Naive B cell (primary cell): ENCODE measurements at places on chromosomes 5 and 9.
A peak's percentile ranks its signal among the peaks of the same experiment; 100 is the strongest.

GRCh38 chr9:124222918-124223720 lies 34.6 kb upstream of the NEK6 start:
- H3K27ac ChIP-seq: peak overlapping the region; percentile 37
- no peak for DNase-seq
- H3K27me3 ChIP-seq: no peaks in the 10 kb centered on the region

GRCh38 chr9:86962692-86963091 lies 15.4 kb upstream of the GAS1 start:
- no peak overlapping the region for H3K27ac ChIP-seq
- no peaks in the 10 kb centered on the region for H3K4me1 ChIP-seq
- no peaks in the 10 kb centered on the region for H3K36me3 ChIP-seq
- DNase-seq: no peak
- H3K4me3 ChIP-seq: no peak overlapping the region

DNA sequence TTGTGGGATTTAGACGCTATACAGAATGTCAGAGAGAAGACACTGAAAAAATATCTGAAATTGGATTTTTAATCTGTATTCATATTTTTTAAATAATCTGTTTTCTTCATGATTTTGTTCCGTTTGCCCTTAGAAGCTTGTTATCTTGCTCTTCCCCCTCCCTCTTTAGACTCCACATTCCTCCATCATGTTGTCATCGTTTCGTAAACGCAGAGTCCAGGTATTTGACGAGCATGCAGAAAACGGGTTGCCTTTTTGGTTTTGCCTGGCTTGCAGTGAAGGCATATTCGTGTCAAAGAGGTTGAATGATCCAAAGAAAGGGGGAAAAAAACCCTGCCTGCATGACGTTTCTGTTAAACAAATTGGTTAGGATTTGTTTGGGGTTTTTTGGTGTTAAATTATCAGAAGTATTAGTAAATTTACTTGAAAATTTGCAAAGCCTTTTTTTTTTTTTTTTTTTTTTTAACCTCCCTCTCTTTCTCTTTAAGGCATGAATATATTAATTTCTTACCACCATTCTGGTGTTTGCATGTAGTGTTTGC lies 2.9 kb downstream of the SPTAN1 start:
- no peaks in the 10 kb centered on the region for H3K36me3 ChIP-seq
- H3K4me3 ChIP-seq: no peak overlapping the region
- H3K27me3 ChIP-seq: no peaks in the 10 kb centered on the region

- H3K27me3 ChIP-seq: peaks cover 89% of the 10 kb centered on the region
- no peak overlapping the region for H3K27ac ChIP-seq
- no peak overlapping the region for H3K4me3 ChIP-seq
- H3K36me3 ChIP-seq: no peaks in the 10 kb centered on the region
- no peaks in the 10 kb centered on the region for H3K4me1 ChIP-seq
Measured at GRCh38 chr9:133653638-133654037, 17.5 kb downstream of the DBH start.

GRCh38 chr5:81726297-81726696 lies 24.6 kb downstream of the SSBP2 start:
- DNase-seq: no peak
- H3K4me1 ChIP-seq: peaks cover 63% of the 10 kb centered on the region
- H3K27ac ChIP-seq: no peak overlapping the region
- no peaks in the 10 kb centered on the region for H3K36me3 ChIP-seq
- no peaks in the 10 kb centered on the region for H3K27me3 ChIP-seq

- no peak for DNase-seq
- H3K36me3 ChIP-seq: no peaks in the 10 kb centered on the region
- H3K27ac ChIP-seq: no peak overlapping the region
- peaks cover 3% of the 10 kb centered on the region for H3K4me1 ChIP-seq
Measured at GRCh38 chr9:130182381-130182909, 10.2 kb downstream of the NCS1 start.

GRCh38 chr9:112665347-112665746 lies 52.6 kb downstream of the INIP start:
- H3K27me3 ChIP-seq: no peaks in the 10 kb centered on the region
- H3K36me3 ChIP-seq: no peaks in the 10 kb centered on the region
- no peak for DNase-seq
- H3K4me3 ChIP-seq: no peak overlapping the region
- no peaks in the 10 kb centered on the region for H3K4me1 ChIP-seq

GRCh38 chr9:95433096-95433819 lies 83.5 kb downstream of the PTCH1 start:
- DNase-seq: no peak
- no peak overlapping the region for H3K27ac ChIP-seq
- peaks cover 7% of the 10 kb centered on the region for H3K36me3 ChIP-seq
- peaks cover 33% of the 10 kb centered on the region for H3K27me3 ChIP-seq

DNA sequence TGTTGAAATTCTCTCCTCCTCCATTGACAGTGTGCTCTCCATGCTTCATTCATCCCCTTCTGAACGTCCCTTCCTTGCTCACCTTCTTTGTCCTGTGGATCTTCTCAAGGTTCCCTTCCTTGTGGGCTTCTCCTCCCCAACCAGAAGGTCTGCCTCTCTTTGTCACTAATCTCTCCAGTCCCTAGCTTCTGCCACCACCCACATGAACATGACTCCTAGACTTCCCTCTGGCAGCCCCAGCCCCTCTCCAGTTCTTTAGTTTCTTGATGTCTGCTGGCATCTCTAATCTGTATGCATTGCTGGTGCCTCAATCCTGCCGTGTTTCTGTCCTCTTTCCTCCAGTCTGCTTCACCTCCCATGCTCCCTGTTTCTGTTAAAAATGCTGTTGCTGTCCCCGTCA lies 79.3 kb downstream of the ARHGAP26 start:
- no peak overlapping the region for H3K4me3 ChIP-seq
- H3K36me3 ChIP-seq: no peaks in the 10 kb centered on the region
- DNase-seq: no peak

DNA sequence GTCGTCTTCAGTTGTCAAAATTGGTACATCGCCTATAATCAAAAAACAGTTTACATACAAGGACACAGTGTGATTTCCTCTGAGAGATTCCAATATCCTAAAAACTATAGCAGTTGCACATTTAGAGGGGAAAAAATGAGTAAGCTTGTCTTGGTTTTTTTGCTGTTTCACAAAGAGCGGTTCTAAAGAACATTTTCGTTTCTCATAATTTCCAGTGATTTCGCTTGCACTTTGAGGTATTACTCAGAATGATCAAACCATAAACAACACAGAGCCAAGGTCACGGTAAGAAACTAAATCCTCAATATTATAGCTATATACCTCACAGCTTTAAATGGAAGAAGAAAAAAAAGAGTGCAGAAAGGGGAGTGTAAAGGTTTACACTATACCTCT lies 861 bp downstream of the MTX3 start:
- DNase-seq: no peak
- H3K36me3 ChIP-seq: peaks cover 24% of the 10 kb centered on the region
- peak overlapping the region; percentile 85 for H3K4me3 ChIP-seq
- no peaks in the 10 kb centered on the region for H3K27me3 ChIP-seq
- H3K27ac ChIP-seq: peak overlapping the region; percentile 62

- peaks cover 6% of the 10 kb centered on the region for H3K36me3 ChIP-seq
- DNase-seq: no peak
- H3K4me3 ChIP-seq: peak within 1 kb of the TSS; percentile 51
- H3K4me1 ChIP-seq: peaks cover 24% of the 10 kb centered on the region
Measured at GRCh38 chr9:34662526-34663302, at the start of gene CCL27. CCL27 (minus strand) TSS chr9:34662657; CDS start chr9:34662633, 24 bp downstream.

- no peaks in the 10 kb centered on the region for H3K36me3 ChIP-seq
- no peaks in the 10 kb centered on the region for H3K4me1 ChIP-seq
- no peak overlapping the region for H3K27ac ChIP-seq
- no peak overlapping the region for H3K4me3 ChIP-seq
- no peak for DNase-seq
Measured at GRCh38 chr5:157086751-157087359, 22.0 kb downstream of the HAVCR2 start.

DNA sequence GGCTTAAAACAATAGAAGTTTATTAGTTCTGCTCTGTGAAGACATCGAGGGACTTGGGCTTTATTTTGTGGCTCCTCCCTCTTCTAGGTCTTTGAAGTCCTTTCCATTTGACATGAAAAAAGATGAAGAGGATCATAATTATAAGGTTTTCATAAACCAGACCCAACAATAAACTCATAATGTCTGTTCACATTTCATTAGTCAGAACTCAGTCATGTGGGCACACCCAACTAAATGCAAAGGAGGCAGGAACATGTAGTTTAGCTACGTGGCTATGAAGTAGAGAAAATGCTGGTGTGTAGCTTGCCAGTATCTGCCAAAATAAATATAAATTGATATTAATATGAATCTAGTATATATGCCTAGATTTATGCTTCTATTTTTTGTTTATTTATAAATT lies 393.9 kb upstream of the C9orf72 start:
- no peak overlapping the region for H3K4me3 ChIP-seq
- no peak for DNase-seq
- H3K36me3 ChIP-seq: no peaks in the 10 kb centered on the region
- no peak overlapping the region for H3K27ac ChIP-seq

DNA sequence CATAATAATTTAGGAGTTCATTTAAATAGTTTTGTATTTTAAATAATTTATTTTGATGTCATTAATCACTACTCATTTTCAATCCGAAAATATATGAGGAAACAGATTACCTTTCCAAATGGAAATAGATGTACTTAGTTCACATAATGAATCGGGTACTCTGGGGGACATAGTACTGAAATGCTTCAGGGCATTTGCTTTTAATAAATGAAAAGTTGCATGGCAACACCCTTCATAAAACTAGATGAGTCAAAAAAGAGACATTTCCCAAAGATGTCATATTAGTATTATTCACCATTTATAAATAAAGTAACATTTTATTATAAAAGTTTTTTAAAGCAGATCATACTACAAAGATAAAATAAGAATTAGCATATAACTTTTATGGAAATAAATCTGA lies 177.8 kb downstream of the MCTP1 start:
- H3K4me1 ChIP-seq: no peaks in the 10 kb centered on the region
- H3K36me3 ChIP-seq: no peaks in the 10 kb centered on the region
- H3K27me3 ChIP-seq: no peaks in the 10 kb centered on the region
- H3K27ac ChIP-seq: no peak overlapping the region

- no peak overlapping the region for H3K27ac ChIP-seq
- DNase-seq: no peak
- H3K27me3 ChIP-seq: no peaks in the 10 kb centered on the region
- peaks cover 37% of the 10 kb centered on the region for H3K4me1 ChIP-seq
- H3K4me3 ChIP-seq: no peak overlapping the region
Measured at GRCh38 chr9:124855944-124856765, 2.9 kb downstream of the WDR38 start.

GRCh38 chr9:97559111-97559514 lies 57.6 kb downstream of the TMOD1 start:
- no peaks in the 10 kb centered on the region for H3K36me3 ChIP-seq
- peaks cover 46% of the 10 kb centered on the region for H3K27me3 ChIP-seq

DNA sequence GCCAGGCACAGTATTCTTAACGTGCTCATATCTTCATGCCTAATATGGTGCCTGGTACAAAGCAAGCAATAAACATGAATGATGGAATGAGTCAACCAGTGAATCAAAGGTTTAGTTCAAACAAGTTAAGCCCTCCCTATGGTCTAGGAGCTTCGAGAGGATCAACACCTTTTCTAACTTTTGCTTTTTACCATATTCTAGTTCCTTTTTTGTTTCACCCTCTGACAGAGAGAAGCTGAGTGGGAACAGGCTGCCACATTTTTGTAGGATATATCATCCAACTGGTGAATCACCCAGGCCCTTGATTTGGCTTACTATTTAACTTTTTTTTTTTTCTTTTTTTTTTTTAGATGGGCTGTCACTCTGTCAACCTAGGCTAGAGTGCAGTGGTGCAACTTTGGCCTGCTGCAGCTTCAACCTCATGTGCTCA lies 39.3 kb upstream of the TNC start:
- H3K4me1 ChIP-seq: no peaks in the 10 kb centered on the region
- no peak overlapping the region for H3K27ac ChIP-seq
- H3K27me3 ChIP-seq: peaks cover 15% of the 10 kb centered on the region
- no peaks in the 10 kb centered on the region for H3K36me3 ChIP-seq
- DNase-seq: no peak

DNA sequence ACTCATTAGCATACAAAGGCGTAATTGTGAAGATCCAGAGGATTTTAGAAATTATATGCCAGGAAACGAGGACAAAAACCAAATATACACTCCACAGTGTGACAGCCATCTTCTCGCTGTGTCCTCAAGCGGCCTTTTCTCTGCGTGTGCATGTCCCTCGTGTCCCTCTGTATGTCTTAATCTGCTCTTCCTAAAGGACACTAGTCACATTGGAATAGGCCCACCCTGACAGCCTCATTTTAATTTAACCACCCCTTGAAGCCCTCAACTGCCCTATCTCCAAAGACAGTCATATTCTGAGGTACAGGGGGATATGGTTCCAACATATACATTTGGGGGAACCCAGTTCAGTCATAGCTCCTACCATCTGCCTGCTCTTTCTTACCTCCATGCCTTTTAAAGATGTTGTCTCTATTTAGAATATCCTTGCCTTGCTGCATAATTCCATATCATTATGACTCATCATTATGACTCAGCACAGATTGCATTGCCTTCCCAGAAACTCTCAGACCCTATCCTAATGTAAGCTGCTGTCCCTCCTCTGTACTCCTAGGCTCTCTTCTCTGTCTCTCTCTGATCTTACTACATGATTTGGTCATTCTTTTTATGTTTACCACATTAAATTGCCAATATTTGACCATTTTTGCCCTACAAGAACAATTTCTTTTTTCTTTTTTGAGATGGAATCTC lies 210.9 kb downstream of the AOPEP start:
- no peak overlapping the region for H3K4me3 ChIP-seq
- no peaks in the 10 kb centered on the region for H3K27me3 ChIP-seq
- H3K27ac ChIP-seq: no peak overlapping the region
- peaks cover 11% of the 10 kb centered on the region for H3K4me1 ChIP-seq
- peaks cover 29% of the 10 kb centered on the region for H3K36me3 ChIP-seq
- no peak for DNase-seq

- no peak overlapping the region for H3K4me3 ChIP-seq
- no peak overlapping the region for H3K27ac ChIP-seq
- H3K27me3 ChIP-seq: peaks cover 7% of the 10 kb centered on the region
- no peaks in the 10 kb centered on the region for H3K4me1 ChIP-seq
- DNase-seq: no peak
- H3K36me3 ChIP-seq: no peaks in the 10 kb centered on the region
Measured at GRCh38 chr9:85283421-85283820, 458.3 kb downstream of the AGTPBP1 start.

DNA sequence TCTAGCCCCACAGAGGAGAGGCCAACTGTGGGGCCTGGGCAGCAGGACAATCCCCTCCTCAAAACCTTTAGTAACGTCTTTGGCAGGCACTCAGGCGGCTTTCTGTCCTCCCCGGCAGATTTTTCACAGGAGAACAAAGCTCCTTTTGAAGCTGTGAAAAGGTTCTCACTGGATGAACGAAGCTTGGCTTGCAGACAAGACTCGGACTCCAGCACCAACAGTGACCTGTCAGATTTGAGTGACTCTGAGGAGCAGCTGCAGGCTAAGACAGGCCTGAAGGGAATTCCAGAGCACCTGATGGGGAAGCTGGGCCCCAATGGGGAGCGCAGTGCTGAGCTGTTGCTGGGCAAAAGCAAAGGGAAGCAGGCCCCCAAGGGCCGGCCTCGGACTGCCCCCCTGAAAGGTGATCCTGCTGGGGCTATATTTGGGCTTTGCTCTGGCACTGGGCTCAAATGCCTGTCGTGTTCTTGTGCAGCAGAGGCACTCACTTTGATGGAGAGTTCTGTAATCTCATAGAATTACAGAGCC lies 39.4 kb downstream of the KDM3B start:
- H3K36me3 ChIP-seq: peaks cover 28% of the 10 kb centered on the region
- H3K27me3 ChIP-seq: no peaks in the 10 kb centered on the region
- no peak overlapping the region for H3K4me3 ChIP-seq
- DNase-seq: no peak
- no peaks in the 10 kb centered on the region for H3K4me1 ChIP-seq

GRCh38 chr9:94906713-94907112 lies 180.2 kb downstream of the AOPEP start:
- H3K27ac ChIP-seq: no peak overlapping the region
- H3K27me3 ChIP-seq: no peaks in the 10 kb centered on the region
- no peak for DNase-seq
- H3K4me3 ChIP-seq: no peak overlapping the region
- H3K36me3 ChIP-seq: no peaks in the 10 kb centered on the region
